ENCODE measurements at places on chromosomes 5 and 9.

DNA sequence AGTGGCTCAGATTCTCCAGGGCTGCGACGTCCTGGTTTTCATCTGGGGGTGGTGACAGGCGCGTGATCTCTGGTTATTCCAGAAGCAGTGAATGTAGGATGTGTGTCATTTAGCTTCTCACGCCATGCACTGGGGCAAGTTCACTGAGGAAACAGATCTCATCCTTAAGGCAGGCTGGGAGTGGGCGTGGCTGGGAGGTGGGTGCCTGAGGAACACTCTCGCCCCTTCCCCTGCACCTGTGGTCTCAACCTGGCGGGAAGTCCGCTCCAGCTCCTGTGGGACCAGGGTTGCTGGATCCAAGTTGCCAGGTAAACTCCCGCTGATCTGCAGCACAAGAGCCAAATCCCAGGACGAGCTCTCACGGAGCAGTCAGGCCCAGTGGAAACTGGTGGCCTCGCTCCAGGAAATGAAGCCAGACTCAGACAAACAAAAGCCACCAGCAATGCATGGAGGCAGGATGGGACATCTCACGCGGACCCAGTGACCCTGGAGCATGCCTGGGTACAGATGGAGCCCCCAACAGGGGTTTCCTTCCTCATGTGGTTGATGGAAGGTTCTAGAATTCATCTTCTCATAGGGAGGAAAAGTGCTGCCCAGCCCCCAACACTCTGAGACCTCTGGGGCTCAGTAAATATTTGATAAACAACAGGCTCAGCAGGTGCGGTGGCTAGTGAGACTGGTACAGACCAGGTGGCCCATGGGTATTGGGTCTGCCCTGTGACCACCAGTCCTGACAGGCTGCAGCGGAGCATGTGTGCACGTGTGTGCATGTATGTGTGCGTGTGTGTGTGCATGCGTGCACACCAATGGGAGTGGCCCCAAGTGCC lies 16.3 kb upstream of the SLC12A7 start:
- DNase-seq, result no peak

DNA sequence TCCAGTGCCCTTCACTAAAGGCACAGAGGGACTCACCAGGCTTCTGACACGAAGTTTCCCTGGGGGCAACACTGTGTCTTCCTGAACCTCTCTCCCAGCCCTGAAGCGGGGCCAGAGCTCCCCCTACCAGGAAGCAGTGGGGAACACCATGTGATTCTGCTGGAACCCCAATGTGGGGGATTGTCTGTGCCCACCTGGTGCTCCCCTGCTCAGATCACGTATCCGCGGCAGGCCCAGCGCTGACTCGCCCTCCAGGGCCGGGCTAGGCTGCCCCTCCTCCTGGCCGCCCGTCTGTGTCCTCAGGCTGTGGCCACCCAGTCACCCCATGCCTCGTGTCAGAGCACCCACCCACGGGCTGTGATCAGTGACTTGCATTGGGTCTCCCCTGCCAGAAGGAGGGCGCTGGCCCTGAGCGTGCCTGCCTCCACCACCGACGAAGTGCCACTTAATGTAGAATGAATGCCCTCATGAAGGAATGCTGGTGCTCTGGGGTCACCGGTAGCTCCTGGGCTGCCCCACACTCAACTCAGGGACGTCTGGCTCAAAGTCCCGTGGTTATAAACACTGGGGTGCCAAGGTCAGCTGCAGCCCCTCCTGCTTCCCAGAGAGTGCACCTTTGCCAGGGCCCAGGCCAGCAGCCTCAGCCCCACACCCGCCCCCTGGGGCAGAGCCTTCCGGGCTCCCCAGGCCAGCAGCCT lies 22.1 kb downstream of the SARDH start:
- no peak for DNase-seq

- no peak for DNase-seq
Observed at GRCh38 chr9:128394379-128395168, 23.4 kb downstream of the URM1 start.

- DNase-seq, result no peak
Observed at GRCh38 chr9:76859860-76860259, 46.1 kb downstream of the PRUNE2 start.

- no peak for DNase-seq
Observed at GRCh38 chr5:151751091-151751490, 7.3 kb downstream of the ATOX1 start.

Measured in stimulated activated CD4-positive, alpha-beta T cell treated with anti-CD3 and anti-CD28 coated beads, Interleukin-1b, Interleukin-23, amount 100 ng/mL, for 1 hour (primary cell).